Mammary microvascular endothelial cell (primary cell): ENCODE measurements at places on chromosomes 4 and X. TPM values are rescaled to one million over a fixed set of nuclear protein-coding genes. Genes with fewer than 3 reads are reported as not detected.

Gene HSD17B13
- 0.05 and 0.27 TPM in 2 replicates for total RNA-seq

Gene DCAF4L1
- under 0.01 and 0.30 TPM in 2 replicates for total RNA-seq

Gene CNKSR2
- total RNA-seq, result not detected in 2 replicates

Gene SORCS2
- under 0.01 TPM in 1 of 2 replicates, not detected in the other for total RNA-seq

Gene SPANXN4
- total RNA-seq, result not detected in 2 replicates

Gene CABS1
- not detected in 2 replicates for total RNA-seq

Gene SPON2
- 0.94 and 1.5 TPM in 2 replicates for total RNA-seq

Gene TSPAN5
- 51.3 and 52.8 TPM in 2 replicates for total RNA-seq

Gene BEX5
- 0.30 and 3.5 TPM in 2 replicates for total RNA-seq

Gene TCEAL9
- 93.7 and 102 TPM in 2 replicates for total RNA-seq

Gene ALAS2
- not detected in 2 replicates for total RNA-seq

Gene FAM9C
- not detected in 2 replicates for total RNA-seq

Gene FTSJ1
- total RNA-seq, result 81.1 and 84.4 TPM in 2 replicates

Gene ZAR1
- not detected in 2 replicates for total RNA-seq

Gene SPOCK3
- total RNA-seq, result not detected in 2 replicates

Gene USP17L17
- not detected in 2 replicates for total RNA-seq

Gene UFSP2
- 27.5 and 28.9 TPM in 2 replicates for total RNA-seq

Gene TEX13B
- total RNA-seq, result not detected in 2 replicates

Gene ARSJ
- 27.6 TPM in 2 replicates for total RNA-seq

Gene F8A1
- total RNA-seq, result 4.9 and 6.1 TPM in 2 replicates

Gene SPARCL1
- total RNA-seq, result 58.5 and 60.4 TPM in 2 replicates

Gene ADAM29
- not detected in 2 replicates for total RNA-seq

Gene POF1B
- total RNA-seq, result 0.84 and 1.1 TPM in 2 replicates

Gene UGT2B17
- not detected in 2 replicates for total RNA-seq

Gene P2RY10
- not detected in 2 replicates for total RNA-seq

Gene SLC49A3
- total RNA-seq, result 7.9 and 9.4 TPM in 2 replicates

Gene PRKX
- total RNA-seq, result 20.8 and 31.9 TPM in 2 replicates

Gene FAM47A
- not detected in 2 replicates for total RNA-seq
